ENCODE measurements at places on chromosomes 12 and 14.

DNA sequence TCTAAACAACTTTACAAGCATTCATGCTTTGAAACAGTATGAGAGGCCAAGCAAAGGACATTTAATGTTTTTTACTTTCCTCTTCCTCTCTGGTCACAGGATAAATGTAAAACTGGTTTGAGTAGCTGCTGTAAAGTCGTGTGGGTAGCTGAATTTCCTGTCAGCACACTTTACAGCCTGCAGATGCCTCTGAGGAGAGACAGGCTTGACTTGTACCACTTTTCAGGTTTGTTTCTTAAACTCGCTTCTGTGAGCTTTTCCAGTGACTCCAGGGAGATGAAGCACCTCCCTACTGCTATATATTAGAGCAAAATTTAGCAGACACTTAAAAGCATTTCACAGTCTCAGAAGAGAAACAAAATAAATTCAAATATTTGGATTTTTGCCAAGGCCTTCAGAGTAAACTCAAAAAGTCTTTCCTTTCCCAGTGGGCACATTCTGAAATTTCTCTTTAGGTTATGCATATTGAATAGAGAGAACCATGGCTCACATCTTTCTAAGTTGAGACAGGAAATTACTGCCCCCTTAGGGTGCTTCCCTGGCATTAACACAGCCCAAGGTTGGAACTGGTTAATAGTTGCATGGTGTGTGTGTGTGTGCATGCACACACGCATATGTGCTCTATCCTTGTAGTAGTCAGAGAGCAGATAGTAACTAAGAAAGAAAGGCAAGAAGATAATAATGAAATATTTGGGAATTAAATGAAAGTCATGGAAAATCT lies 557.3 kb upstream of the MIS18BP1 start:
- H3K4me1 ChIP-seq: no peaks in the 10 kb centered on the region
- no peak for DNase-seq
- no peaks in the 10 kb centered on the region for H3K36me3 ChIP-seq
- H3K27me3 ChIP-seq: no peaks in the 10 kb centered on the region
- H3K27ac ChIP-seq: no peak overlapping the region
- no peak overlapping the region for H3K4me3 ChIP-seq

- H3K4me3 ChIP-seq: no peak overlapping the region
- H3K4me1 ChIP-seq: no peaks in the 10 kb centered on the region
- H3K27ac ChIP-seq: no peak overlapping the region
- H3K36me3 ChIP-seq: no peaks in the 10 kb centered on the region
- H3K27me3 ChIP-seq: no peaks in the 10 kb centered on the region
- DNase-seq: no peak
Measured at GRCh38 chr12:52042706-52043385, 8.4 kb upstream of the NR4A1 start.

DNA sequence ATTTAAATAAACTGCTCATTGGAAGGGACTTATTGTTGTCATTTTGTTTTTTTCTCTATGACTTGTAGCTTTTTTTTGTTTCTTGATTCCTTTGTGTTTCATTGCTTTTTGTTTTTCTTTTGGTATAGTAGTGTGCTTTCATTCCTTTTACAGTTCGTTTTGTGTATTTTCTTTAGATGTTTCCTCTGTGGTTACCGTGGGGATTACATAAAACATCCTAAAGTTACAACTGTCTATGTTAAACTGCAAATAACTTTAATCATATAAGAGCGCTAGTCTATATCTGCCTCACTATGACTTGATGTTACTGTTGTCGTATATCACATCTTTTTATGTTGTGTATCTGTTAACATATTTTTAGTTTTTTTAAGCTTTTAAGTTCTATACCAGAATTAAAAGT lies 86.9 kb downstream of the ATF7IP start:
- H3K27me3 ChIP-seq: no peaks in the 10 kb centered on the region
- no peaks in the 10 kb centered on the region for H3K4me1 ChIP-seq
- no peak overlapping the region for H3K27ac ChIP-seq
- H3K36me3 ChIP-seq: no peaks in the 10 kb centered on the region
- H3K4me3 ChIP-seq: no peak overlapping the region

- H3K27me3 ChIP-seq: no peaks in the 10 kb centered on the region
- no peak overlapping the region for H3K4me3 ChIP-seq
- DNase-seq: no peak
- H3K36me3 ChIP-seq: no peaks in the 10 kb centered on the region
Measured at GRCh38 chr12:57395121-57395520, 35.7 kb downstream of the R3HDM2 start.

DNA sequence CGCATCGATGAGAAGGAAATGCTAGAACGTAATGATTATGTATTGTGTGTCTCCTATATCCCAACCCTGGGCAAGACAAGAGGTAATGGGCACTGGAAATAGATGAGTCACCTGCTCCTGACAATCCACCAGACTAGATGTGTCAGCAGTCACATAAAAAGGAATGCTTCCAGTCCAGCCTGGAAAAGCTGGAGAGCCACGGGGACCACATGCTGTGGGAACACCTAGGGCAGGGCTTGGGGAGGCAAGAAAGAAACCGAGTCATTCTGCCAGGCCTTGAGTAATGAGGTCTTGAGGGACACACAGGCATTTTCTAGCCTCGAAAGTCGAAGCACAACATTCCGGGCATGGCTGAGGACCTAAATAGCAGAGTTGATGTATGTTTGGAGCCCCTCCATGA lies 716.7 kb upstream of the TMEM132C start:
- DNase-seq: no peak
- H3K4me1 ChIP-seq: no peaks in the 10 kb centered on the region
- no peaks in the 10 kb centered on the region for H3K27me3 ChIP-seq
- H3K36me3 ChIP-seq: no peaks in the 10 kb centered on the region
- no peak overlapping the region for H3K27ac ChIP-seq
- H3K4me3 ChIP-seq: no peak overlapping the region

- H3K4me1 ChIP-seq: no peaks in the 10 kb centered on the region
- H3K36me3 ChIP-seq: no peaks in the 10 kb centered on the region
- no peak overlapping the region for H3K4me3 ChIP-seq
- no peak overlapping the region for H3K27ac ChIP-seq
- H3K27me3 ChIP-seq: no peaks in the 10 kb centered on the region
Measured at GRCh38 chr14:40318211-40318719, 886.0 kb upstream of the FBXO33 start.

DNA sequence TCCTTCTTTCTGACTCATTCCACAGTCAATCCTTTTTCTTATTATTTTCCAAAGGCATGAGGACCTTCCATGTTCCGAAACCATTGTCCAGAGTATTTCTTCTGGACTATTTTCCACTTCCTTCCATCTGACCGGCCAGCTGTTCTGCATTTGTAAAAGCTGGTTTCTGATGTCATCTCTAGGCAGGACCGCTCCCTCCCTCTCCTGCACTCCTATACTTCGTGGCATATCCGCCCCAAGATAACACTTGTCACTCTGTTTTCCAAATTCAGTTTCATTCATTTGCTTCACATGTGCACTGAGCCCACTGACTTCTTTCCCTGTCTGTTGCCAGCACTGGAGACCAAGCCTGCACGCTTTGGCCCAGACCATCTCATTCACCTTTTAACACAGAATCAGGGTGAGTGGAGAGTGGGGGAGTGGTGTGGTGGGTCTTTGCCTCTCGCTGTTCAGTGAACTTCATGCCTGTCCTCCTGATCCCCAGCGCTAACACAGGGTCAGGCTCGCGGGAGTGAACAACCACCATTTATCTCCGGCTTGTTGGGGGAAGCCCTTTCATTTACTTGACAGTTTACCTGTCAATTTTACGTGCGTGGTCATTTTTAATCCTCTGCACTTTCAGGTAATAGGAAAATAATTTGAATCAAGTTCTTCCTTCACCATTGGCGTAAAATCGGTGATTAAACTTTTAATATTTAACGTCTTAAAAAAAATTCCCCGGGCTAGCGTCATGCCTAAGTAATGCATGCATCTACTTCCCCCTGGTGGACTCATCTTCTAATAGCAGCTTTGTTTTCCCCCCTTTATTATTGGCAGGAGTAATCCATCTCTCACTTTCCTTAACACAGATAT lies 52.5 kb downstream of the C12orf75 start:
- H3K4me1 ChIP-seq: 0 out of 2 replicates have a peak, but pooled peaks cover 1% of the 10 kb centered on the region
- peak; percentile 29 for DNase-seq
- no peak overlapping the region for H3K27ac ChIP-seq
- H3K27me3 ChIP-seq: no peaks in the 10 kb centered on the region

DNA sequence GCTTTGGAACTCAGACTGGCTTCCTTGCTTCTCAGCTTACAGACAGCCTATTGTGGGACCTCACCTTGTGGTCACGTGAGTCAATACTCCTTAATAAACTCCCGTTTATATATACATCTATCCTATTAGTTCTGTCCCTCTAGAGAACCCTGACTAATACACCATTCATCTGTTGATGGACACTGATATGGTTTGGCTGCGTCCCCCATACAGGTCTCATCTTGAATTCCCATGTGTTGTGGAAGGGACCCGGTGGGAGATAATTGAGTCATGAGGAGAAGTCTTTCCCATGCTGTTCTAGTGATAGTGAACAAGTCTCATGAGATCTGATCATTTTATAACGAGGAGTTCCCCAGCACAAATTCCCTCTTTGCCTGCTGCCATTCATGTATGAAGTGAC lies 57.0 kb downstream of the OTOGL start:
- H3K27ac ChIP-seq: no peak overlapping the region
- H3K27me3 ChIP-seq: no peaks in the 10 kb centered on the region
- H3K4me1 ChIP-seq: no peaks in the 10 kb centered on the region
- no peak for DNase-seq
- no peaks in the 10 kb centered on the region for H3K36me3 ChIP-seq

DNA sequence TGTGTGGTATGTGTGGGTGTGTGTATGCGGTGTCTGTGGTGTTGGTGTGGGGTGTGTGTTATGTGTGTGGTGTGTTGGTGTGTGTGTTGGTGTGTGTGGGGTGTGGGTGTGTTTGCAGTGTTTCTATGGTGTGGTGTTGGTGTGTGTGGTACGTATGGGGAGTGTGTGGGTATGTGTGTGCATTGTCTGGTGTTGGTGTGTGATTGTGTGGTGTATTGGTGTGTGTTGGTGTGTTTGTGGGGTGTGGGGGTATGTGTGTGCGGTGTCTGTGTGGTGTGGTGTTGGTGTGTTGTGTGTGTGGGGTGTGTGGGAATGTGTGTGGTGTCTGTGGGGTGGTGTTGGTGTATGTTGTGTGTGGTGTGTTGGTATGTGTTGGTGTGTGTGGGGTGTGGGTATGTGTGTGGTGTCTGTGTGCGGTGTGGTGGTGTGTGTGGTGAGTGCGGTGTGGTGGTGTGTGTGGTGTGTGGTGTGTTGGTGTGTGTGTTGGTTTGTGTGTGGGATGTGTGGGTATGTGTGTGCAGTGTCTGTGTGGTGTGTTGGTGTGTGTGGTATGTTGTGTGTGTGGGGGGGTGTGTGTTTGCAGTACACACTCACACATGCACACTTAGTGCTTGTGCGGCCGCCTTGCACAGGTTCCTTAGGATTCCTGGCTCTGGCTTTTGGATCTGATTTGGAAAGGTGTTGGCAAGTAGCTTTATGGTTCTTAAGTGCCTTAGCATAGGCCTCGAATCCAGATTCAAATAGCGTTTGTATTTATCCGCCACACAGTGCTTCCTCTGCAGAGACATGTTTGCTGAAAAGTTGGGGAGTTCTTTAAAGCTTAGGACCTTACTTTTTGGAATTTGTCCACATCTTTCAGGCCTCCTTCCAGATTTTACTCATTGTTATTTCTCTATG lies 16.4 kb downstream of the MLXIP start:
- no peak for DNase-seq
- H3K4me3 ChIP-seq: no peak overlapping the region
- H3K27me3 ChIP-seq: no peaks in the 10 kb centered on the region
- H3K36me3 ChIP-seq: no peaks in the 10 kb centered on the region
- H3K4me1 ChIP-seq: peaks cover 4% of the 10 kb centered on the region
- no peak overlapping the region for H3K27ac ChIP-seq

- no peak overlapping the region for H3K4me3 ChIP-seq
- no peak for DNase-seq
- no peaks in the 10 kb centered on the region for H3K4me1 ChIP-seq
- H3K27me3 ChIP-seq: no peaks in the 10 kb centered on the region
Measured at GRCh38 chr12:31005256-31005943, 68.3 kb upstream of the DDX11 start.

DNA sequence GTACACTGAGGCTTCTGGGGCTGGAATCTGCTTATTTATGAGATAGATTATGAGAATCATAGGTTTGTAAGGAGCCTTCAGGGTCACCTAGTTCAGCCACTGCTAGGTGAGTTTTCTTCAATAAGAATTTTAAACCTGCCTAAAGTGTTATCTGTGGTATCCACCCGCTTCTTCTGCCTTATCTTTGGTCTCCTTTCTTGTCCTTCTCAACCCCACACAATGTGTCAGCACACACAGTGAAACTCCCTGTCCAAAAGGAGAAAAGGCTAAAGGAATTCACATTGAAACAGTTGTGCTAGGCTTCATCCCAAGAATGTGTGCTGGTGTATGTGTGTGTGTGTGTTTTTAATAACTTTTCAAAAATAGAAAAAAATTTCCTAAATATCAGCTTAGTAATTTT lies 259.3 kb upstream of the BTG1 start:
- H3K36me3 ChIP-seq: no peaks in the 10 kb centered on the region
- no peak overlapping the region for H3K4me3 ChIP-seq
- no peak for DNase-seq
- no peak overlapping the region for H3K27ac ChIP-seq
- H3K27me3 ChIP-seq: no peaks in the 10 kb centered on the region

- no peak overlapping the region for H3K4me3 ChIP-seq
- no peak for DNase-seq
- H3K27ac ChIP-seq: no peak overlapping the region
- H3K27me3 ChIP-seq: no peaks in the 10 kb centered on the region
Measured at GRCh38 chr12:24500831-24501230, 448.1 kb downstream of the BCAT1 start.
